ENCODE measurements at places on chromosomes 3 and 15.

DNA sequence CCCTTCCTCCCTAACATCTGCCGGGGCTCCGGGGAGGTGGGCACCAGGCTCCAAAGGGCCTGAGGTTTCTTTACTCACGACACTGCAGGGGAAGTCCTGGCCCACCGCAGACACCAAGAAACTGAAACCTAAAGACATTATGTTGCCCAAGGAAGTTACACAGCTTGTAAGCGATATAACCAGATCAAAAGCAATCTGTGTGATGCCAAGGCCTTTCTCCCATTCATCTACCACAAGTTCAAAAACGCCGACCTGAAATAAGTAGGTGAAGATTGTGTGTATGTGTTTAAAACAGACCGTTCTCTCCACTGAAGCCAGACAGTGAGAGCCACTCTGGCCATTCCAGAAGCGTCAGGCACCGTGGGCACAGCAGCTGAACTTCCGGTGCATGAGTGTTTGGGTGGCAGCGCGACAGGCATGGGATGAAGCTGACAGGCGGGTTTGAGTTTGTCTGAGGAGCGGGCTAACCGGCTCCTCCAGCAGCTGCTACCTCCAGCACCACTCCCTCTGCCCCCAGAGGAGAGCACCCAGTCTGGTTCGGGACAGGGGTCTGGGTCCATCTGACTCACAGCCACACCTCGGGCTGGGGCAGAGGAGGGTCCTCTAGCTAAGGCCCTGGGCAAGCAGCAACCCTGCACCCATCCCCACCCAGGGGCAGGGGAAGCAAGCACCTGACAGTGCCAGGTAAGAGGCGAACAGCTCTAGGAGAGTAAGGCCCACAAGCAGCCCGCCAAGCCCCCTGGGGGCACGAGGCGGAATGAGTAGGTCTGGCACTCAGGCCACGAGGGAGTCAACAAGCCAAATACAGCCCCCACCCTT, 1.3 kb downstream of the TNK2 start:
- DNase-seq, result peak; percentile 44

GRCh38 chr3:98900265-98901118, 1.0 kb downstream of the DCBLD2 start:
- no peak for DNase-seq

DNA sequence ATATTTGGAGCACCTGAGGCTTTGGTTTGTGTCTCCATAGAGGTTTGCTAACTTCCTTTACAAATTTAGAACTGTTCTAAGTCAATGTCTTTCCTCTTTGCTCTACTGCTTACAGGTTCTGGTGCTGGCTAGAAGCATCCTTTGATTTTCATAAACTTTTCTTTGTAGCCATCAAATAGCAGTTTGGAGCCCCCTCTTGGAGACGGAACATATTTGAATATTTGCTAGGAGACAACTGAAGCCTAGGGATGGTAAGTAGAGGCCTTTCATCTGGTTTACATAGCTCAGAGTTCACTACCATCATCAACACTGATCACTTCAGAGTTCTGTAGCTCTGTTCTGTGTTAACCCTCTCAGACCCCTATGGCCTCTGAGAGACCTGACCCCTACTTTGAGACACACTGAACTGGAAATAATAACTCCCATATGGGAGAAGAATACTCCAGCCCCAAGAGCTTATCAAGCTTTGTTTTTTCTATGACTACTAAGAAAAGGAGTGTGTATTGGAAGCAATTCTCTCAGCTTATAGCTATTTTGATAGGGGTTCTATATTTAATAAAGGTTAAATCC, 420.4 kb downstream of the EPHA3 start:
- DNase-seq, result no peak

DNA sequence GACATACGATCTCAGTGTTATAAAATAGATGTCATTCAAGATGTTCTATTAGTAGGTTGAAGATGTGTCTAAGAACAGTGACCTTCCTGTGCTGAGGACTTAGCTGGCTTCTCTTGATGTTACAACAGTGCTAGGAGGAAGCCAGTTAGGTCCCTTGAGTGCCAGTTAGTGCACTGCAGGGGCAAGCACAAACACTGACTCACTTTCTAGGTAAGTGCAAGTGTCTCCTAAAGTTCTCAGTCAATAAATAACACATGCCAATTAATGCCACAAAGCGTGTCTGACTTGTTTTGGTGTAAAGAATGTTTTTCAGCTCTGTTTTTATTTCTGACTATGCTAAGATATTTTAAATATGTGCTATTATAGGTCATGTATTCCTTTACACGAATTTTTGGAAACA, 211.8 kb downstream of the NAALADL2 start:
- DNase-seq, result no peak

- DNase-seq, result no peak
Measured at GRCh38 chr15:70525551-70525950, 237.8 kb downstream of the UACA start.

DNA sequence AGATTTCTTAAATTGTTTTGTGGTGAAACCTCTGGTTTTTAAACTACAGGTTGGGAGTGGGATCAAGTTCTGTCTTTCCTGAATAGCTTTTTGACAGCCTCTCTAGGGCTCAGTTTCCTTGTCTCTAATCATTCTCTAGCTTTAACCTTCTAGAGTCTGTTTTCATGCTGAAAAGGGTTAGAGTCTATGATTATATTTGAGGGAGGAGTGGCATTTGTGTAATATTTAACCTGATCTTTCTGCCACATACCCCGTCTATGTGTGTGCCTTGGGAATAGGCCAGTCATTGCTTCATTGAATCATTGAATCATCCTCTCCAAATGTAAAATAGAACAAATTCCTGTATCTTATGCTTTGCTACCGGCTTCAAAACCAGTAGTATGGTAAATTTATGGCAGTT, 204.9 kb downstream of the KLHL25 start:
- no peak for DNase-seq

DNA sequence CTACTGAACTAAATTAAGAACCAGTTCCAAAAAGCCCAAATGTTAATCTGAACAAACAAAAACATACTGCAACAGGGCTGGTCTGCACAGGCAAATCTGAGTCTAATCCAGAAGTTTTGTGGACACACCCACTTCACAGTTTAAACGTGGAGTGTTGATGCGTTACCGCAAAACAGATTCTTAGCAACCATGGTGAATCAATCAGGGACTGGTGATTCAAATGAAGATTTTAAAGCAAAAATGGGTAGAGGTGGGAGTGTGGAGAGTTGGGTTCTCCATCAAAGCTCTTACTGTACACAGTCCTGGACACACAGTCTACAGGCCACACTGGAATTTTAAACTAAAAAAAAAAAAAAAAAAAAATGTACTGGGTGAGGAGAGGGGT, 5.2 kb downstream of the ANXA2 start:
- DNase-seq, result peak; percentile 38

Measured in stimulated activated CD4-positive, alpha-beta T cell treated with anti-CD3 and anti-CD28 coated beads, Interleukin-12 subunit alpha, Interleukin-12 subunit beta, amount 100 ng/mL, for 48 hours (primary cell).